ENCODE measurements at places on chromosomes 3 and 15.

DNA sequence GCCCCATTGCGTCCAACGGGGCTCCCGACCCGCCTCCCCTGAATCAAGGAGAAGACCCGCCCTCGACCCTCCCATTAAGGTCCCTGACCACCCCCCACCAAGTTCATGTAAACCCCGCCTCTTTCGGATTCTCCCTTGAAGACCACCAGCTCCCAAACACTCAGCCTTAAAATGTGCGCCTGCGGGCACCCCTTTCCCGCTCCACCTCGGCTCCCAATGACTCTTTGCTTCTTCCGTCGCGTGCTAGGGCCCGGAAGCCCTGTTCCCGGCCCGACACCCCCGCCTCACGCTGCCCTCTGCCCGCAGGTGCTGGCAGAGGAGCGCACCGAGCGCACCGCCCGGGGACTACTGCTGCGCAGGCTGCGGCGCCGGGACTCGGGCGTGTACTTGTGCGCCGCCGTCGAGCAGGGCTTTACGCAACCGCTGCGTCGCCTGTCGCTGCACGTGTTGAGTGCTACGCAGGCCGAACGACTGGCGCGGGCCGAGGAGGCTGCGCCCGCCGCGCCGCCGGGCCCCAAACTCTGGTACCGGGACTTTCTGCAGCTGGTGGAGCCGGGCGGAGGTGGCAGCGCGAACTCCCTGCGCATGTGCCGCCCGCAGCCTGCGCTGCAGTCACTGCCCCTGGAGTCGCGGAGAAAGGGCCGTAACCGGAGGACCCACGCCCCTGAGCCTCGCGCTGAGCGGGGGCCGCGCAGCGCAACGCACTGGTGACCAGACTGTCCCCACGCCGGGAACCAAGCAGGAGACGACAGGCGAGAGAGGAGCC, 2.7 kb upstream of the LSMEM2 start:
- DNase-seq, result no peak

GRCh38 chr15:26901041-26901440, 34.2 kb downstream of the GABRA5 start:
- no peak for DNase-seq

DNA sequence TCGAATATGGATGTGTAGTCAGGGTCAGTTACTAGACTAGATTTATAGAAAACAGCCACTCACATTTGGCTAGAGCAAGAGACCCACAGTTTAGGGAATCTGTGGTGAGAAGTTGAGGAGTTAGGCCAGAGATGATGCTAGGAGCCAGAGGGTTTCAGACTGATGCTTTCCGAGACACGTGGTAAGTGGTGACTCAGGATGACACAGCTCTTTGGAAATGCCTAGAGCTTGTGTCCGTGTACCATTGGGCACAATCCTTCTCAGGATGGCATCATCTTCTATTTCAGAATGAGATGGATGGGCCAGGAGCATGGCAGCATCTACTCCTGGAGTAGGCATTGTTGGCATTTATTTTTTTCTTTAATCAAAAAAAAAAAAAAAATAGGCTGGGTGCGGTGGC, 28.5 kb downstream of the PTPRG start:
- no peak for DNase-seq

DNA sequence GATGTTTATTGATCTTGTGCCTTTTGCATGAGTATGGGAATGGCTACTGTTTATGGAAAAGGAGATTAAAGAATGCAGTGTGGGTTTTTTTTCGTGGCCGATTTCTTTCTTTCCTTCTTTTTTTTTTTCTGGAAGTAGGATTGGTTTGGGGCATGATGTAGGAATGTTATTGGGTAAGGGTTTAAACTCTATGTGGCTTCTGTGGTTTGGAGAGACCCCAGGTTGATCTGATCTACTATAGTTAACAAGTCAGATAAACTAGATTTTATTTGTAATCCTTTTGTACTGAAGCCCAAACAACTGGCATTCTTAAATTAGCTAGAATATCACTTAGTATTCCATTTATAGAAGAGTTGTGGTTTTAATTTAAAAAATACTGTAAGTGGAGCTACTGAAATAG, 304.8 kb downstream of the LPP start:
- DNase-seq, result no peak

DNA sequence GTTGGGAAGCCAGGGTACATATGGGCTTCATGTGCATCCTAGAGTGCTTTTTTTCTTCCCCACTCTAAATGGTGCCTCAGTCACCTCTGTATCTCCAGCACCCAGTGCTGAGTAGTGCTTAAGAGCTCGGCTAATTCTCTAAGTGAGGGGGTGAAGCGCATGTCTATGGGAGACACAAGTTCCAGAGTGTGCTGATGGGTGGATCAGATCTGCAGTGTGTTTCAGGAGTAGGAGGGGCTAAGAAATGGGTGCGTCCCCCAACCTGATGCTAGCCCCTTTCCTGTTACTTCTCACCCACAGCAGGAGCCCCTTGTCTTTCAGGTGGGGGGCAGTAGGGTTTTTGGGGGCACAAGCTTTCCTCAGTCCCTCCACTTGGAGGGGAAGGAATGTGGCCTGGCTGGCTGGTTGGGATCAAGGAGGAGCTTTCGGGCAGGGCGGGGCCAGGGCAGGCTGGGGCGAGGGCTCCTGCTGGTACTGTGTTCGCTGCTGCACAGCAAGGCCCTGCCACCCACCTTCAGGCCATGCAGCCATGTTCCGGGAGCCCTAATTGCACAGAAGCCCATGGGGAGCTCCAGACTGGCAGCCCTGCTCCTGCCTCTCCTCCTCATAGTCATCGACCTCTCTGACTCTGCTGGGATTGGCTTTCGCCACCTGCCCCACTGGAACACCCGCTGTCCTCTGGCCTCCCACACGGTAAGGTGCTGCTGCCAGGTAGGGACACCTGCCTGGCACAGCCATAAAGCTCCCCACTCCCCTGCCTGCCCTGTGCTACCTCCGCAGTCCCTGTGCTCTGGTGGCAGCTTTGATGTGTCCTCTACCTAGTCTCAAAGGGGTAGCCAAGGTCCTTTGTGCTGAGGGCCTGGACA, at the start of gene IL17RE:
IL17RE (plus strand) TSS at position 477 of the 866 bp plus-strand sequence; CDS start at position 562, 85 bp downstream.
- DNase-seq, result no peak

GRCh38 chr3:124132813-124133212, 140.9 kb upstream of the ROPN1 start:
- no peak for DNase-seq

DNA sequence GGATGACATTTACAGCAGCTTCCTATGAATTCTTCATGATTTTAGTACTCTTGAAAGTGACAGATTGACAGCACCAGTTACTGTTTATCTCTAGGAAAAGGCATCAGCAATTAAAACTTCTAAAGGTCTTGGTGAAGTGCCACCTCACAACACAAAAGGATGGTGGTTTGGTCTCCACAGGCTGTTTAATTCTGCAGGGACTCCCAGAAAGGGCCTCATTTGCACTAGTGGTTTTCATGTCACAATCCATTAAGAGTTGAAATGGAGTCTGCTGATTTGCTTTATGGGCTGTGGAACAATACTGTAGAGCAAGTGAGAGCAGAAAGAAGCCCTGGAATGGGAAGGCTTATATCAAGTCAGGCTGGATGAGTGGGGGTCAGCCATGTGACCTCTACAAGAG, 225.3 kb upstream of the KCNMB2 start:
- no peak for DNase-seq

GRCh38 chr3:194009892-194010533, 125.9 kb upstream of the HES1 start:
- DNase-seq, result no peak

DNA sequence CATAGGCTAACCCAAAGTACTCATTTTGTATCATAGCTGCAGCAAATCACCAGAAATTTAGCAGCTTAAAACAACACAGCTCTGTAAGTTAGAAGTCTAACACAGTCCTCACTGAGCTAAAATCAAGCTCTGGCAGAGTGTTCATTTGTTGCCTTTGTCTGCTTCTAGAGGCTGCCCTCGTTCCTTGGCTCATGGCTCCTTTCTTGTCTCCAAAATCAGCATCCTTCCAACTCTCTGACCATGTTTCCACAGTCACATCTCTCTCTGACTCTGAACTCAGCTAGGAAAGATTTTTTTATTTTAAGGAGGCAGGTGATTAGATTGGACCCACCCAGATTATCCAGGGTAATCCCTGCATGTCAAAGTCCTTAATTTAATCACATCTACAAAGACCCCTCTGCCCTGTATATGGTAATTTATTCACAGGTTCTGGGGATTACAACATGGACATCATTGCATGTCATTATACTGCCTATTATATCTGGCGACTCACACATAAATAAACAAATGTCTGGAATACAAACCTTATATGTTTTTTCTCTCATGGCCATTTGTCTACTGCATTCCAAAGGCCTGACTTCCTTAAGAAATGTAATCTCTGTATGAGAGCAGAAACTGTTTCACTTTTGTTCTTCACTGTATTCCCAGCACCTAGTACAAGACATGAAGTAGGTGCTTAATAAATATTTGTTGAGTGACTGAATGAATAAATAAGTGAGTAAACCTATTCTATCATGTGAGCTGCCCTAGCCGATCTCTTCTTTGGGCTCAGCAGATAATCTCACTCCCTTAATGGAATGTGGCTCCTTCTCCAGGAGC, 15.1 kb upstream of the UACA start:
- DNase-seq, result no peak

GRCh38 chr3:100533176-100533575, 40.8 kb downstream of the TMEM45A start:
- DNase-seq, result no peak

- DNase-seq, result no peak
These were observed 139.2 kb downstream of the THSD4 start for GRCh38 chr15:71254491-71254890.

DNA sequence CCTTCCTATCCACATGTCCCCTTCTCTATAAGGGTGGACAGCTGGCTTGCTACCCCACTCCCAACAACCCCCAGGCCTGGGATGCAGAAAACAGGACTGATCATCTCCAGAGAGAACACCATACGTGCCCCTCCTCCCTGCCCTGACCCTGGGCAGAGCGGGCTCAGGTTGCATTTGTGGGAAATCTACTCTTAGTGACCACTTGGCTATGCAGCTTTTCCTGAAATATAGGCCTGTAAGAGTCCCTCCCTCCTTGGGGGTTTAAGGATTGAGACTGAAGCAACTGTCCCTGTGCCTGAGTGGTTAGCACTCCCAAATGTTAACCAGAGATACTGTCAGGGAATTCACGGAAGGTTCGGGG, 11.7 kb downstream of the SH2D7 start:
- DNase-seq, result no peak

DNA sequence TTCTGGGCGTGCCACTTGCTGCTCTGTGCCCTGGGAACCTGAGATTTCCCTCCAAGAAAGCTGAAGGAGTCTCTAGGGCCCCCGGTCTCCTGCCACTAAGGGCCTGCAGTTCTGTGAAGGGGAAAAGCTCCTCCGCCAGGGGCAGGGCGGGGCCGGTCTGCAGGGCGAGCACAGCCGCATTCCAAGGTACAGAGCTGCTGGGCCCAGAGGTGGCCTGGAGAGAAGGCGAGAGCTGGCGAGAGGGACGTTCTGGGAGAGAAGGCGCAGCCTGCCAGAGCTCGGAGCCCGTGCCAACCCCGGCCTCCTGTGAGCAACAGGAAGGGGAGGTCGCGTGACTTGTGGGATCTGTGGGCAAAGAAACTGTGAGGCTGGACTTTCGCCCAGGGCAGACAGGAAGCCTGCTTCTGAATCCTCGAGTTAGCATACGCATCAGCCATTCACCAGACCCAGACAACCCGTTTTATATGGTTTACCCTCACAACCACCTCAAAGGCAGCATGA, 500.4 kb downstream of the SHQ1 start:
- no peak for DNase-seq

DNA sequence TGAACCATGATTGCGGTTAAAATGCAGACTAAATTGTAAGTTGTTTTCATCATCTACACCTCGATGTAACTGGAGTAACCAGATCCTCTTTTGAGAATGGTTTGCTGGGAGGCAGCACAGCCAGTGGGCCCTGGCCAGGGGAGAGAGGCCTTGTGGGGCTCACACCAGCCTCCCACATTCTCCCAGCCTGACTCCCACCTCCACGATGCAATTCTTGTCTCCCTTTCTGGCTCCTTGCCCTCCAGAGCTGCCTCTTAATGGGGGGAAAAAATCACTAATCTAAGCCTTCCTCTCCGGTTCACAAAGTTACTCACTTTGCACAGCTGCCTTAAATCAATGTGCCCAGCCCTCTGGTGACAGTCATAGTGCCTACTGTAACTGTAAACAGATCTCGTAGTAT, 17.9 kb upstream of the PAQR5 start:
- no peak for DNase-seq

GRCh38 chr15:54568381-54568780, 590.1 kb downstream of the UNC13C start:
- no peak for DNase-seq

GRCh38 chr3:131735116-131735515, 232.3 kb upstream of the MRPL3 start:
- no peak for DNase-seq

DNA sequence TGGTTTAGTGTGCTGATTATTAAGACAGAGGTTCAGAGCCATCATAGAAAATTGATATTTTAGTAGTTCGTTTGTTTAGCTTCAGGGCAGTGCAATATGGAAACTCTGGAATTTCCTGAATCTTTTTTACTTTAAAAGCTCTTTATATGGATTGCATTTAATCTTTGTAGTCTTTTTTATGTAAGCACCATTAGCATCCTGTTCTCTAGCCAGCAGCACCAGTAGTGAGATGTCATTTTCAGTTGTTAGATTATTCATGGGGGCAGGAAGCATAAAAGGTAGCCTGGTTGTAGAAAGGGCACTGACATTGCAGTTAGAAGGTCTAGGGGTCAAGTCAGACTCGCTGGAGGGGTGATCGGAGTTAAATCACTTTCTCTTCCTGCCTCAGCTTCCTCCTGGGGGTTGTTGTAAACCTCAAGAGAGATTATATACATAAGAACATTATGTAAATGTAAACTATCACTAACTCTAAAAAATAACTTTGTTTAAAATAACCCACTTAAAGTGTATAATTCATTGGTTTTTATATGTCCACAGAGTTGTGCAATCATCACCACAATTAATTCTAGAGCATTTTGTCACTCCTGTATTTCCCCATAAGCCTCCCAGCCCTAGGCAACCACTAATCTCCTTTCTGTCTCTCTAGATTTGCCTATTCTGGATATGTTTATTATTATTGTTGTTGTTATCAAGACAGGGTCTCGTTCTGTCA, 31.4 kb upstream of the ITPKA start:
- no peak for DNase-seq

GRCh38 chr15:44722011-44722410, 10.7 kb downstream of the B2M start:
- no peak for DNase-seq

- DNase-seq, result no peak
These were observed 99.2 kb upstream of the PSMD6 start for GRCh38 chr3:64122476-64122875.

GRCh38 chr15:88378188-88378637, 89.0 kb downstream of the MRPL46 start:
- no peak for DNase-seq

GRCh38 chr3:111872979-111873378, 13.9 kb downstream of the PHLDB2 start:
- DNase-seq, result no peak

- no peak for DNase-seq
These were observed 8.0 kb downstream of the TMEM212 start for GRCh38 chr3:171850960-171851659.

GRCh38 chr3:178260887-178261565, 275.2 kb upstream of the KCNMB2 start:
- no peak for DNase-seq
